ENCODE measurements at places on chromosomes 4 and X. TPM values are rescaled to one million over a fixed set of nuclear protein-coding genes. Genes with fewer than 3 reads are reported as not detected.

GRCh38 chrX:154515090-154515965, 704 bp downstream of the FAM3A start:
- DNase-seq: no peak
- H3K27me3 ChIP-seq: no peaks in the 10 kb centered on the region
- peak overlapping the region; percentile 71 for H3K27ac ChIP-seq
- H3K36me3 ChIP-seq: no peaks in the 10 kb centered on the region

GRCh38 chr4:67160394-67160793, 384.9 kb downstream of the CENPC start:
- no peak for DNase-seq
- no peak overlapping the region for H3K27ac ChIP-seq
- no peaks in the 10 kb centered on the region for H3K4me1 ChIP-seq
- no peaks in the 10 kb centered on the region for H3K36me3 ChIP-seq
- no peak overlapping the region for H3K4me3 ChIP-seq

GK gene
- 15.3 TPM for total RNA-seq

- H3K27me3 ChIP-seq: no peaks in the 10 kb centered on the region
- H3K36me3 ChIP-seq: no peaks in the 10 kb centered on the region
- H3K4me1 ChIP-seq: no peaks in the 10 kb centered on the region
- no peak for DNase-seq
These were observed 147.7 kb downstream of the RBM46 start for GRCh38 chr4:154928640-154929257.

DNA sequence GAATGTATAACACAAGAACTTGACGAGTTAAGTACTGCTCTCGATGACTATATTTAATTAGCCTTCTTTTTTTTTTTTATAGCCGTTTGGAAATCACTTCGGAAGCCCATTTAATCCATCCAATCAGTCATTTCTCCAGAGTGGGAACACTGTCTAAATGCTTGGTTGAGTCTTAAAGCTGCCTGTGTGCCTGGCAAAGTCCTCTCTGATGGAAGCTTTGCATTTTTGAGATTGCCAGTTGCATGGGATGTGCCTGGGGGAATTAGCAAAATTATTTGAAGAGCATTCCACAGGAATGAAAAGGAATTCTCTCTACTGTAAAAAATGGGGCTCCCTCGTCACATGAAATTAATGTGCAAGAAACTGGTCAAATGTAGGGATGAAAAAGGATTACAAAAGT, 398.8 kb upstream of the RPS6KA3 start:
- no peak for DNase-seq
- no peak overlapping the region for H3K27ac ChIP-seq
- no peak overlapping the region for H3K4me3 ChIP-seq
- no peaks in the 10 kb centered on the region for H3K27me3 ChIP-seq
- H3K4me1 ChIP-seq: no peaks in the 10 kb centered on the region
- no peaks in the 10 kb centered on the region for H3K36me3 ChIP-seq

GRCh38 chrX:153465691-153466380, 4.5 kb downstream of the HAUS7 start:
- no peak overlapping the region for H3K4me3 ChIP-seq
- peaks cover 19% of the 10 kb centered on the region for H3K4me1 ChIP-seq
- H3K36me3 ChIP-seq: peaks cover 7% of the 10 kb centered on the region
- H3K27me3 ChIP-seq: no peaks in the 10 kb centered on the region
- no peak for DNase-seq

GRCh38 chr4:158033416-158034120, 139.3 kb downstream of the GASK1B start:
- H3K36me3 ChIP-seq: no peaks in the 10 kb centered on the region
- no peak for DNase-seq
- no peak overlapping the region for H3K4me3 ChIP-seq

NHS gene
- total RNA-seq: 0.05 TPM

POU3F4 gene
- total RNA-seq: not detected

DNA sequence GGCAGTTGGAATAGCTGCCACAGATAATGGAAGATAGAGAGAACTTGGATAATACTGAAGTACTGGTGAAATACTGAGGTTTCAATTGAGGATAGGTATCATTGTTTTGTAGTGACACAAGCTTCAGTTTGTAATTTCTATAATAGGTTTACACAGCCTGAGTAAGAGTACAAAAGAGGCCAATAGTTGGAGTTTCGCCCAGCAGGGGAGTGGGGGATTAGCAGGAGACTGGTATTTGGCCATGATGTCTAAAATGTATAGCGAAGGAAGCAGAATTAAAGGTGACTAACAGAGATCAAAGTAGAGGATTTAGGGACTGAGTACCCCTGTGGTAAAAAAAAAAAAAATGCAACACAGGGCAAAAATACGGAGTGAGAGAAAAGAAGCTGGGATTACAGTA, 129.5 kb downstream of the KCTD8 start:
- no peak overlapping the region for H3K27ac ChIP-seq
- DNase-seq: no peak
- H3K4me3 ChIP-seq: no peak overlapping the region
- no peaks in the 10 kb centered on the region for H3K4me1 ChIP-seq
- H3K27me3 ChIP-seq: no peaks in the 10 kb centered on the region

- no peaks in the 10 kb centered on the region for H3K27me3 ChIP-seq
- no peak overlapping the region for H3K27ac ChIP-seq
- no peak for DNase-seq
- no peaks in the 10 kb centered on the region for H3K36me3 ChIP-seq
- H3K4me3 ChIP-seq: no peak overlapping the region
These were observed 18.0 kb downstream of the STARD8 start for GRCh38 chrX:68665502-68665901.

PF4V1 gene
- 3.0 TPM for total RNA-seq

DNA sequence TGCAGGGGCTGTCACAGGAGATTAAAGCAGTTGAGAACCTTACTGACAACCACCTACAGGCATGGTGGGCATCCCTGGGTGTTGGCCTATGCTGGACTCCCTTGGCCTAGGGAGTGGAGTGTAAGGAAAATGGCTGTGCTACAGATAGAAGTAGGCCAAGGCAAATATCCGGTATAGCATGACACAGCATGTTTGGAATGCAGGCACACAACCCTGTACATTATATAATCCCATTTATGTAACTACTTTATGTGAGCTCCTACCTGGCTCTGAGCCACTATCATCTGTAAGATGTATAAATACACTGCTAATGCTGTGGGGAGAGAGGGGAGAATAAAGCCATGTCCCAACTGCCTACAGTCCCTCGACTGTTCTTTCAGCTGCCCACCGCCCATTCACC, 38.7 kb upstream of the KCTD8 start:
- H3K4me3 ChIP-seq: no peak overlapping the region
- H3K36me3 ChIP-seq: no peaks in the 10 kb centered on the region
- H3K27me3 ChIP-seq: no peaks in the 10 kb centered on the region
- H3K4me1 ChIP-seq: no peaks in the 10 kb centered on the region

CHST7 gene
- total RNA-seq: 19.5 TPM

DNA sequence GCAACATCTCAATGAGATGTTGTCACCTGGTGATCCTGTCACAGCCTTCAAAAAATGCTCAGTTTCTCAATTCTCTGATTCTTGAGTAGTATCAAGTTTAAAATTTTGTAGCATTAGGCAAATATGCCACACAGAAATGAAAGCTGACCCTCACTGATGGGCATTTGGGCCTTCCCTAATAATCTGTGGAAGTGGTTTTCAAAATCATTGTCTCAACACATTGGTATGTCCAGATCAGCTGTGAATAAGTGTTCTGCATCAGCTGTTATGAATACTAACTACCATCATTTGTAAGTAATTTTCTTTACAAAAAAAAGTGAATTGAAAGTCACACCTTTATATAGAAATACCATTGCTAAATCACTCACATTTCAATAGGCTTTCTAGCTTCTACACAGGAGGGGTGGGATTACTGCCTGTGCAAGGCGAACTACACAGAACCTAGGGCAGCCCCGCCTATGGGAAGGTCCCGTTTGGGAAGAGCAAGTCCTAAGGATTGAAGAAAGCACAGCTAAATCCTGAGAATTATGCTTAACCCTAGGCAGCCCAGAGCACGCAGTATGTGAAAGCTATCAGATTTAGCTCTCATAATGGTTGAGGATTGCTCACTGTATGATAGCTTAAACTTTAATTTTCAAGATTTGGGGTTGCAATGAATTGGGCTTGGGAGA, 73.4 kb downstream of the GPC3 start:
- H3K4me1 ChIP-seq: no peaks in the 10 kb centered on the region
- H3K4me3 ChIP-seq: no peak overlapping the region
- no peak overlapping the region for H3K27ac ChIP-seq
- no peaks in the 10 kb centered on the region for H3K27me3 ChIP-seq

- no peaks in the 10 kb centered on the region for H3K4me1 ChIP-seq
- no peak overlapping the region for H3K4me3 ChIP-seq
- no peak for DNase-seq
These were observed 57.1 kb downstream of the ELF4 start for GRCh38 chrX:130053236-130053635.

DNA sequence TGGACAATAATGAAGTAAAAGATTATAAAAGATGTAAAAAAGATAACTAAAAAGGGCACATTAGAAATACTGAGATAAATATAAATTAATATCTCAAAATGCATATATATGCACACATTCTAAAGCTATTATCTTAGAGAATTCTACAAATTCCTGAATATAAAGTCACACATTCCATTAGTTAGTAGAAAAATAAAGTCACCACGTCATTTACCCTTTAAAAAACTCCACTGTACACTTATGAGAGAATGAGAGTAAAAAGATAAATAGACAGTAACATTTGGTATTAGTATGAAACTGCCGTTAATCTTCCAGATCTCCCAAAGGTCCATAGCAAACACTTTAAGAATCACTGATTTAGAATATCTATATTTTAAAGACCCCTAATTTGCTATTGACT, 67.2 kb upstream of the IL15 start:
- no peaks in the 10 kb centered on the region for H3K27me3 ChIP-seq
- no peak overlapping the region for H3K4me3 ChIP-seq
- no peaks in the 10 kb centered on the region for H3K4me1 ChIP-seq
- DNase-seq: no peak

FGF13 gene
- not detected for total RNA-seq

SCFD2 gene
- total RNA-seq: 23.9 TPM
